ENCODE measurements at places on chromosomes 4 and X.

DNA sequence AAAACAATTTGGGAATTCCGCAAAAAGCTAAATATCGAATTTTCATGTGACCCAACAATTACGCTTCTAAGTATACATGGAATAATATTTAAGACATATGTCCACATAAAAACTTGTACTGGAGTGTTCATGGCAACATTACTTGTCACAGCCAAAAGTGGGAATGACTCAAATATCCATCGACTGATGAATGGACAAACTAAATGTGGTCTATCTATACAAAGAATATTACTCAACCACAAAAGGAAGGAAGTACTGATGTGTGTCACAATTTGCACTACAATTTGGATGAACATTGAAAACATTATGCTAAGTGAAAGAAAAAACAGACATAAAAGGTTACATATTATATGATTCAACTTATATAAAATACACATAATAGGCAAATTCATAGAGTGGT, 71.9 kb downstream of the AFF2 start:
- DNase-seq = no peak

DNA sequence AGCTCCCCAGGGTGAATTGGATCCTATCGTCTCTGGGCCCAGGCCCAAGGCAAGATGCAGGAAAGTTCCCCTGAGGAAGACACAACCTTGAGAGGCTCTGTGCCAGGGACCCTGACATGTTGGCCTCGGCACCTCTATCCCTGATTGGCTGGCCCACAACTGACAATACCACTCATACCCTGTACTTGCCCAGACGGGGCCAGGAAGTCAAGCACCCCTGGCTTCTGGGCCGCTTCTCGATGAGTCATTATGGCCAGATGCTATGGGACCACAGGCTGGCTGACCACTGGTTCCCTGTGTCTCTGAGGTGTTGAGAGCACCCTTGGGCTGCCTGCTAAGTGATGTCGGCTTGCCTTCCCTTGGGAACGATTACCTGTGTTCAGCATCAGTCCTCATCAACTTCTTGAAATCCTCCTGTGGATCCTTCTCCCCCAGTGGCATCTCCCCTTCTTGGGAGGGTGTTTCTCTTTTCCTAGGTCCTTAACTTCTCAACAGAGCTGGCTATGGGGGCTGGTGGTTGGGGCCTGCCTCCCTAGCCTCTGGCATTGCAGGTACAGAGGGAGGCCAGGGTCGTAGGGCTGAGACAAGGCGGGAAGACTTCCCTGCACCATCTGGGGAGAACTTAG, 54.5 kb upstream of the MAMLD1 start:
- DNase-seq = no peak

GRCh38 chr4:83679254-83679653, 143.3 kb downstream of the GPAT3 start:
- no peak for DNase-seq

DNA sequence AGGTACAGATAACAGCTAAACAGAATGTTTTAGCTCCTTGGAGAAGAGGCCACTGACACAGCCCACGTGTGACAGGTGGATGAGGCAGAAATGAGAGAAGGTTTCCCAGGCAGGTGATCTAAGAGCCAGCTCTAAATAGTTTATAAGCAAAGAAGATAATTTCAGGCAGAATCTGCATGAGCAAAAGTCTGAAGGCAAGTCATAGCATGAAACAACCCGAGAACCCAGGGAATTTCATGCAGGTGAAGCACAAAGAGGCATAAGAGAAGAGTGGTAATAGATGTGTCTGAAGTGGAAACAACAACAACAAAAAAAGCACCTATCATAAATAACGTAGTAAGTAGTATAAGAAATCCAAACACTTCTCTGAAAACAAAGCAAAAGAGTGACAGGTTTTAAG, 275.8 kb upstream of the CPEB2 start:
- no peak for DNase-seq

GRCh38 chr4:105179539-105180401, 33.1 kb downstream of the TET2 start:
- no peak for DNase-seq

Measured in progenitor cell of endocrine pancreas (in vitro differentiated cells).